ENCODE measurements at places on chromosomes 2 and 18.

- no peak for DNase-seq
Observed at GRCh38 chr18:33585431-33585775, 7.4 kb downstream of the ASXL3 start.

- no peak for DNase-seq
Observed at GRCh38 chr2:161250864-161251436, 57.3 kb upstream of the PSMD14 start.

GRCh38 chr2:221434142-221434541 lies 138.0 kb downstream of the EPHA4 start:
- DNase-seq, result no peak

- no peak for DNase-seq
Observed at GRCh38 chr2:181250691-181251090, 206.5 kb upstream of the ITGA4 start.

GRCh38 chr2:98801921-98802321 lies 71.0 kb upstream of the MGAT4A start:
- DNase-seq, result no peak

DNA sequence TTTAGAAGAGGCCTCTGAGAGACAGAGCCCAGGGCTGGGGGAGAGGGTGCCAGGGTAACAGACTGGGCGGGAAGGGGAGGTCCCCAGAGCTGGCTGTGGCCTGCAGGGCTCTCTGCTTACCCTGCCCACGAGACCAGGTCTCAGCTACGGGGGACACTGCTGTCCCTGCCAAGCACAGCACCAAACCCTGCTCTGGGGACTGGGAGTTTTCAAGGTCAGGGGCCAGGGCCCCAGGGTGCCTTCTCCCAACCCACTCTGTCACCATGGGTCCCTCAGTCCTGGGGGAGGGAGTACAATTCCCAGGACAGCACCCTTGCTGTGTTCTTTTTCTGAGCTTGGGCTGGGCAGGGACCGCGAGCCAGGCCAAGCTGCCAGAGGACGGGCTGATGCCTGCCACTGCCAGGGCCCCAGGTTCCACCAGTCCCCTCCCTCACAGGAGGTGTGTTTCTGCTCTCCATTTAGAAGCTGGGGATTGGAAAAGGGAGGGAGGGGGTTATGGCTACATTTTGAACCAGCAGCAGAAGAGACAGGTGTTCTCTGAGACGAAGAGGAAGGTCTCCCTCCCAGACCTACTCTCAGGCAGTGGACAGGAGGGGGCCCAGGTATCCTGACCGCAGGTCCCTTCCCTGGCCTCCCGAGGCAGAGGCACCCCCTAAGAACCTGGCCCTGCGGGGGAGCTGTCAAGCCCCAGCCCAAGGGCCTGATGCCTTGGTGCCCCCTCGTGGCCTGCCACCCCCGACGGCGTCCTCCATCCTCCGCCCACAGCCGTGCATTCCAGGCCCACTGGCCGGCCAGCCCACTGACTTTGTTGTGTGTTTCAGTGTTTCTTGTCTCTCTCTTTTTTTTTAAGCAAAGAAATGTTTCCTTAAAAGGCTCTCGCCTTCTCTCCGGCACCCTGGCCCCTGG lies 80.4 kb downstream of the TNS1 start:
- no peak for DNase-seq

DNA sequence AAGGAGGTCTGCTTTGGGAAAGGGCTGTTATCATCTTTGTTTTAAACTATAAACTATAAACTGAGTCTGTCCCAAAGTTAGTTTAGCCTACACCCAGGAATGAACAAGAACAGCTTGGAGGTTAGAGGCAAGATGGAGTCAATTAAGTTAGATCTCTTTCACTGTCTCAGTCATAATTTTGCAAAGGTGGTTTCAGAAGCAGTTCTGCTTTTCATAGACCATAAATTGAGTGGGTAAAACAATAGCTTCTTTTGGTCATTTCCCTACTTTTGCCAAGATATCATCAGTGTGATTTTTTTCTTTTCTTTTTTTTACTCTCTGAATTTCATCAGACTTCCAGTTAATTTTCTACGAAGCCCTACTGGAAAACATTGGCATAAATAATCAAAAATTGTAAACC lies 117.0 kb downstream of the AP1S3 start:
- no peak for DNase-seq

- no peak for DNase-seq
Observed at GRCh38 chr2:142849820-142850219, 27.6 kb upstream of the KYNU start.

DNA sequence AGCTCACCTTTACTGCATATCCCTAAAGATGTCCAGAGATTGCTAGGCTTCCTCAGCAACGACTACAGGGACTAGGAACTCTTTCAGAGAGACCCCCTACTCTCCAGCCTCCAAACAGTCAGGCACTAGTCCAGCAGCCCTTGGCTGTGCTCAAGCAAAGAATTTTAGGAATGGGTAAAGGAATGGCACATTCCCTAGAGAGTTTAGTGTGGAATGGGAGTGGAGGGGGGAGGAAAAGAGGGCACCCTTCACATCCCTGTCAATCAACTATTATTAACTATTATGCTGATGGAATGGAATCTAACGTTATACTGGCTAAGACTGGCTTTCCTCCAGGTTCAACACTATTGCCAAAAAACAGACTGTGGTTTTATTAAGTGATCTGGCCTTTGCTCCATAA lies 64.8 kb downstream of the IKZF2 start:
- DNase-seq, result no peak

- no peak for DNase-seq
Observed at GRCh38 chr2:149446748-149447147, 116.4 kb downstream of the LYPD6 start.

DNA sequence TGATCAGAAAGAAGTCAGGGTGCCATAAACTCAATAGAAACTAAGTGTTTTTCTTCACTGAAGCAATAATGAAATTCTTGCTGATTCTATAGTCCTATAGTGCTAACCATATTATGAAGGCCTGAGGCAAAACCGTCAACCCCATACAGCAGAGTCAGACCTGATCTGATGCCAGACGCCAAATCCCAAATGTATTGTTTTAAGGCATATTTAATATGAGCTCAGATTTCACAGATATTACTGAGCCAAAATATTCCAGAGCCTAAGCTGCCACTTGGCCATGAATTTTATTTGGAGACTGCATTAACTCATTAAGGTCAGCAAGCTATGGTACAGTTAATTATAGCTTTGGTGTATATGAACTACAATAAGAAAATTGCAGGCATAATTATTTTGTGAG lies 53.4 kb downstream of the SCN1A start:
- no peak for DNase-seq

DNA sequence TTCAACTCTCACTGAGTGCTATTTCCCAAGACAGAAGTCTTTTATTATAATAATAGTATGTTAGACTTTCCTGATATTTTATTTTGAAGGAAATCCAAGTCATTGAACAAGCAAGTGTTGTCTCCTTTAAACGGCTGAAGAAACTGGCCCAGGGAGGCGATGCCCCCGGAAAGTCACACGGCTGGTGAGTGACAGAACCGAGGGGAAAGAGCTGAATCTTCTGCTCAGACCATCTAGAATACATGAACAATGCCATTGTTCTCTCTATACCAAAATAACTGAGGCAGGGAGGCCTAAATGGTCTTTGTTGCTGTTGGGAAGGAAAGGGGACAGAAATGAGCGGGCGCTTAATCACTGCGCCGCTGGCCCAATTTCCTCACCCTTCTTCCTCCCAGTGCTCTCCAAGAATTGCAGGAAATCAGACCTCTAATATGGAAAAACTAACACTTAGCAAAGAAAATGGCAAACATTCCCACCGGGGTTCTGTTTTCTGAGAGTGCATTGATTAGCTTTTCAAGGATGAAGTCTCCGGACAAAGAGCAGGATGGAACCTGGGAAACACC lies 101.5 kb downstream of the KLF7 start:
- DNase-seq, result no peak

DNA sequence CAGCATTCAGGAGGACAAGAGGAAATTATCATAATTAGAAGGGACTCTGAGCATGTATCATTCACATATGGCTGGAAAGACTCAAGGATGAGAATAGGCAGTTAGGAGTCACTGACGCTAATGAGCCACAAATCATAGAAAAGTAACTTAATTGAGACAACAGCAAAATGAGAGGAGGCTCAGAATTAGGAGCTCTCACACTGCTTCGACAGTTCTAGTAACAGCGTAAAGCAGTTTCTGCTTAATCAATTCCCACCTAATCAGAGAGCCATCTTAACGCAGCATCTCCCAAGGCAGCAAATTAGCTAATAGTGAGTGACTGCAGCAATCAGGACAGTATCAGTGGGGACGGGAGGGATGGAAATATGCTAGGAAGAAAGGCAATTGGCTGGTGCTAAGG lies 32.8 kb downstream of the ANKRD44 start:
- no peak for DNase-seq

- peak; percentile 20 for DNase-seq
Observed at GRCh38 chr2:135875491-135876065, 665 bp downstream of the MCM6 start.

DNA sequence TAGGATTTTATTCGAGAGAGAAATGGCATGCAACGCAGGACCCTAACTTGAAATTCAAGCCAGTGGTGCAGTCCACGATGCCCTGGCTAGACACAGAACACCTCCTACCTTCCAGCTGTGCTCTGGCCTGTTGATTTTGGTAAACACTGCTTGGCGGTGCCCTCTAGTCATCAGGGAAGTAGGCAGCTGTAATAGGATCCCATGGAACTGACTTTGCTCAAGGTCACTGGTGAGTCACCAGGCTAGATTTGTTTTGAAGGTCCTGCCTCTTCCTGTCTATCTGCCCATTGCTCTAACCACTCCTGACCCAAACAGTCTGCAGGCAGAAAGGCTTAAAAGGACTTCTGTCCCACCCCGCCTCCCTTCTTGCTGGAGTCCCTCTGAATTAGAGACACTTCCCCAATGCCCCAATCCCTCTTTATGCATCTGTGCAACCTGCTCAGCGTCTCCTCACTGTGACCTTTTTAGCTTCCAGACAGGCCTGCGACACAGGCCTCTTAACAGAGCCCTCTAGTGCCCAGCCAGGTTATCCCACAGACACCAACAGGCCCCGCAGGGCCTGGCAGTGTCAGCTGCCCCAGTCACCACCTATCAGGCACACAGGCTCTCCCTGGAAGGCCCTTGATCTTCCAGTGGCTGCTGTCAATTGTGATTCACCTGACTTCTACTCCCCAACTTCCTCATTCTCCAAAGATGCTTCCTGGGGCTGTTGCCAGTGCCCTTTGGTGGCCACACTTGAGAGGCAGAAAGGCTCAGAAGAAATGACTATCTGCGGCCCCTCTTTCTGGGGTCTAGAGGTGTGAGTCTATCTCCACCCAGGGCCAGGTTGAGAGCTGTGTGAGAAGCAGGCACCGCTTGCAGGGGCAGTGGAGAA lies 5.2 kb downstream of the TMEM127 start:
- DNase-seq, result peak; percentile 64

GRCh38 chr2:28346587-28346986 lies 46.1 kb upstream of the FOSL2 start:
- DNase-seq, result no peak

- DNase-seq, result no peak
Observed at GRCh38 chr2:204434660-204435462, 110.4 kb upstream of the PARD3B start.

DNA sequence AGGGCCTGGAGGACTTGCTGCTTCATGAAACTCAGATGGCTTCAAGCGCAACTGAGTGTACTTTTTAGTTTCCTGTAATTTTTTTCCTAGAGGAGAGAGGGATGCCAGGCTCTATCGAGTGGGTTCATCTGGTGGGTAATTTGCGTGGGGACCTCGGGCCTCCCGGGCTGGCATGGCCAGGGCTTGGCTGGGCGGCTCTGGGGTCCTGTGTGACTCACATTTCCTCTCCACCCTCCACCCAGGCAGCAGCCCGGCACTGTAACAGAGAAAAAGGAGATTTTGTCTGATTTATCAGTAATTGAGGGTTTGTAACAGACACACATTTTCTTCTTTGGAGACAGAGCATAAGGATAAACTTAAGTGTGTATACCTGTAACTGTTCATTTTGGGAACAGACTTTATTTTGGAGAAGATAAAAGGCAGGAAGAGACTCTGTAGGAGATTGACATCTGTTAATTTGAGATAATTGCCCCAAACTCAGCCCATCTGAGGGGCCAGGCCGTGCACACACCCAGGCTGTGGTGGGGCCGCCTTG lies 64.3 kb downstream of the NFATC1 start:
- DNase-seq, result no peak

- DNase-seq, result no peak
Observed at GRCh38 chr2:200193791-200194190, 112.7 kb upstream of the SPATS2L start.

GRCh38 chr2:114265261-114265660 lies 177.2 kb upstream of the DPP10 start:
- no peak for DNase-seq

DNA sequence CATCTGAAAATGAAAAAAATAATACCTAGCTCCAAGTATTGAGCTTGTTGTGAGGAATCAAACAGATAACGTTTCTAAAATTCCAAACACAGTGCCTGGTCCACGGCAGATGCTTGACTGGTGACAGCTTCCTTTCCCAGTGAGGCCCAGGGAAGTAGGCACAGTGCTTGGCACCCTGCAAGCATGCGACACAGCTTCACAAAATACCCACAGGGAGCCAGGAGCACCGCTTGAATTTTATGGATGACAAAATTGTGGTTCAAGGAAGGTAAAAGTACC lies 205.1 kb upstream of the TNP1 start:
- no peak for DNase-seq

GRCh38 chr18:37476182-37476581 lies 89.4 kb downstream of the CELF4 start:
- no peak for DNase-seq

Data from AG09309 (cell line).